ENCODE measurements at places on chromosomes 5 and 9. TPM values are rescaled to one million over a fixed set of nuclear protein-coding genes. Genes with fewer than 3 reads are reported as not detected.

GRCh38 chr9:112530751-112531205 lies 44.2 kb downstream of the KIAA1958 start:
- H3K27ac ChIP-seq, result no peak overlapping the region
- no peaks in the 10 kb centered on the region for H3K36me3 ChIP-seq
- H3K27me3 ChIP-seq, result no peaks in the 10 kb centered on the region
- no peak overlapping the region for H3K4me3 ChIP-seq
- no peaks in the 10 kb centered on the region for H3K4me1 ChIP-seq

GRCh38 chr5:145965804-145966203 lies 29.4 kb downstream of the SH3RF2 start:
- no peak overlapping the region for H3K27ac ChIP-seq
- no peaks in the 10 kb centered on the region for H3K27me3 ChIP-seq
- DNase-seq, result no peak
- H3K4me3 ChIP-seq, result no peak overlapping the region

DNA sequence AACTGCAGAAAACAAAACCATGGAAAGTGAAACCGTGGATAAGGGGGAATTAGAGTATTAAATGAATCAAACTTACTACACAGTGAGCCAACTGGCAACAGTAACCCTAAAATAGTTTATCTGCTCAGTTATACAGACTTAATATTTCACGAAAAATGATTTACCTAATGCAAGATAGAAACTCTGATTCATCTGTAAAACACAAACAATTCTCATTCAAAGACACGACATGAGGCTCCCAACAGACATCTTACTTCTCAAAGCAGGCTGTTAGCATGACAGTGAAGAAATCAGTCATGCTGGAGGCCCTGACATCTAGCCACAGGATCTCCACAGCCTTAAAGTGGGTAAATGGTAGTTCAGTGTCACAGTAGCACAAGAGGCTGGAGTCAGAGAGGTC lies 131.2 kb downstream of the FBN2 start:
- DNase-seq, result no peak
- H3K4me3 ChIP-seq, result no peak overlapping the region
- H3K36me3 ChIP-seq, result no peaks in the 10 kb centered on the region
- no peak overlapping the region for H3K27ac ChIP-seq

The PRSS3 gene
- 8.9 TPM for total RNA-seq

The TNC gene
- total RNA-seq, result 127 TPM

The FCN2 gene
- total RNA-seq, result not detected

GRCh38 chr9:37424204-37424685 lies 1.7 kb downstream of the GRHPR start:
- no peaks in the 10 kb centered on the region for H3K27me3 ChIP-seq
- H3K27ac ChIP-seq, result no peak overlapping the region
- H3K4me1 ChIP-seq, result peaks cover 31% of the 10 kb centered on the region
- H3K36me3 ChIP-seq, result peaks cover 34% of the 10 kb centered on the region
- no peak overlapping the region for H3K4me3 ChIP-seq

The C9orf50 gene
- not detected for total RNA-seq

DNA sequence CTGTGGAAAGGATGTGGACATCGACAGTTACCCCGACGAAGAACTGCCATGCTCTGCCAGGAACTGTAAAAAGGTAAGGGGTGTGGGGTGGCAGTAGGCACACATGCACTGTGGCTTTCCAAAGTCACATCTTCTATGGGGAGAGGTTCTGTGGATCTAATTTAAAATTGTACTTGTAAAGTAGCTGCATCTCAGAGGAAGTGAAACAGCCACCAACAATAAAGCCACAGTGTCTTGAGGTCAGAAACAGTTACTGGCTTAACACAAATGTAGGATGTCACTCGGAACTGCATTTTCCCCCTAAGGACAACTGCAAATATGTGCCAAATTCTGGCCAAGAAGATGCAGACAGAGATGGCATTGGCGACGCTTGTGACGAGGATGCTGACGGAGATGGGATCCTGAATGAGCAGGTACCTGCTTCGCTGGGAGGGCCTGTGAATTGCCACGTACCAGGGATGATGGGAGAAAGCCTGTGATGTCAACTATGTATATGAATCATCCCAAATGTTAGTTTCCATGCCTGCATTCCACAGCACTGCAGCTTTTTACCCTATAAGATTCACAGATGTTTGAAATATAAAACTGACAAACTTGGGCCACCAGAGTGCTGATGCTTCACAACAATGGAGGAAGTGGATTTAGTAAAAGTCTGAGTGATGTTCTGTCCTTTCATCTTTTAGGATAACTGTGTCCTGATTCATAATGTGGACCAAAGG lies 35.3 kb downstream of the THBS4 start:
- H3K36me3 ChIP-seq, result no peaks in the 10 kb centered on the region
- H3K4me3 ChIP-seq, result no peak overlapping the region
- no peaks in the 10 kb centered on the region for H3K4me1 ChIP-seq
- no peak for DNase-seq
- H3K27ac ChIP-seq, result no peak overlapping the region

GRCh38 chr9:85310573-85310972 lies 431.2 kb downstream of the AGTPBP1 start:
- H3K4me1 ChIP-seq, result no peaks in the 10 kb centered on the region
- DNase-seq, result no peak
- H3K4me3 ChIP-seq, result no peak overlapping the region

DNA sequence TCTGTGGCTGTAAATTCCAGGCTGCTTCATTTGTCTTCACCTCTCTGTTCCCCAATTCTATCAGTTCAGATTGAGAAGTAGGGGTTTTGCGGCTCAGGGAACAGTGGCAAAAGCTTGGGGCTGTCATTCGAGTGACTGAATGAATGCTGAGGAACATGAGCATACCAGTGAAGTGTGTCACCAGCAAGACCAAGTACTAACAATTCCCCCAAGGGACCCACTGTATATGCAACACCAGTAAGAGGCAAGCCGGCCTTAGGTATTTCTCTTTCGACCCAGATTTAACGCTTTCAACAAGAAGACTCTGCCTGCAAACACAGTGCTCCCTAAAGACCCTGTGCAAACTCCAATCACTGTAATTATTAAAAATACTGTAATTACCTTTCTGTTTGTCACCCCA lies 25.8 kb downstream of the KLHL3 start:
- H3K4me1 ChIP-seq, result no peaks in the 10 kb centered on the region
- no peak for DNase-seq
- no peak overlapping the region for H3K27ac ChIP-seq
- H3K27me3 ChIP-seq, result no peaks in the 10 kb centered on the region
- no peaks in the 10 kb centered on the region for H3K36me3 ChIP-seq
